ENCODE measurements at places on chromosomes 2 and 18.
A peak's percentile ranks its signal among the peaks of the same experiment; 100 is the strongest.

DNA sequence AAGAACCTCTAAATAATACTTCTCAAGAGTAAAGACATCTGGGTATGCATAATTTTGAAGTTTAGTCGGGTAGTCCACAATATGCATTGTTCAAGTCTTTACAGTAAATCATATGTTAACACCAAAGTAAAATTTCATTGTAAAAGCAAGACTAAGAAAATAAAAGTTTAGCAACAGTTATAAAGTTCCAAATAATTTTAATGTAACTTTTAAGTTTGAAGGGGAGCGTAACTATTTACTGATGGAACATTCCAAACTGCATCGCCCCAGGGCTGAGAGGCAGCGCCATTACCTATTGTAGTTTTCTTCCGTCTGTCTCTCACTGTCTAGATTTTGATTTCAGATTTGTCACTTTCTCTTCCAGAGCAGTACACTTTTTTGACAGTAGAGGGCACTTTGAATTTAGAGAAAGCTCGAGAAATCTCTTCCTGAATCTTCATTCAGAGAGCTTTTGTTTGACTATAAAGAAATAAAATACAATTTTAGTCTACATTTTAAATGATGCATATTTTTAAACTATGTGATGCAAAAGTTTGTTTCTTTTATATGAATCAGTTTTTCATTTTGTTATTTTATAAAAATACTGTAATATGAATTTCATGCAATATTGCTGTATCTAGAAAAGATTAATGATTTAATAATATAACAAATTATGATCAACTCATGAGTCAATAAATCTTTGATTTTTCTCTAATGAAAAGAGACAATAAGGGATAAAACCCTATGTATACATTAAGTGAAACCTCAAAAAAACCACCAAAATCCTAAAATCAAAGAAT lies 389.8 kb downstream of the FIGN start:
- no peaks in the 10 kb centered on the region for H3K36me3 ChIP-seq
- no peak overlapping the region for H3K4me3 ChIP-seq
- H3K27ac ChIP-seq: no peak overlapping the region
- no peaks in the 10 kb centered on the region for H3K4me1 ChIP-seq
- H3K27me3 ChIP-seq: no peaks in the 10 kb centered on the region
- DNase-seq: no peak

GRCh38 chr18:62486290-62486964 lies 36.4 kb upstream of the ZCCHC2 start:
- no peaks in the 10 kb centered on the region for H3K4me1 ChIP-seq
- no peak for DNase-seq
- H3K4me3 ChIP-seq: no peak overlapping the region
- no peaks in the 10 kb centered on the region for H3K27me3 ChIP-seq
- no peaks in the 10 kb centered on the region for H3K36me3 ChIP-seq

DNA sequence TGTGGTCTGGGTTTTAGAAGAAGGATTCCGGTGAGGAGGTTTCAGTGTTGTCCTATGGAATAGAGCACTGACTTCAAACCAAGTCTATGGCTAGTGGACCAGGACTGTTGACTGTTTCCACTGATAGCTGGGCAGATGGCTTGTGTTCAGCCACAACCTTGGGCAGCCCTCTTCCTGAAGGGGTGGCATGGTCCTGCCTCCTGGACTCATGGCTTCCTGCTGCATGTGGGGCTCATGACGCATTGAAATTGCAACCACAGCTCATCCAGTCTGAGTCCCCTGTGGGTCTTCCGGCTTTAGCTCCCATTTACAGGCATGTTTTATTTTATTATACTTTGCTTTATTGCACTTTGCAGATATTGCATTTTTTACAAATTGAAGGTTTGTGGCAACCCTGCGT lies 105.0 kb downstream of the B3GNT2 start:
- H3K4me1 ChIP-seq: peaks cover 16% of the 10 kb centered on the region
- DNase-seq: no peak
- no peaks in the 10 kb centered on the region for H3K36me3 ChIP-seq

- H3K27ac ChIP-seq: peak overlapping the region; percentile 95
- H3K36me3 ChIP-seq: no peaks in the 10 kb centered on the region
- H3K27me3 ChIP-seq: no peaks in the 10 kb centered on the region
- peak overlapping the region; percentile 47 for H3K4me3 ChIP-seq
- peak; percentile 21 for DNase-seq
- peaks cover 20% of the 10 kb centered on the region for H3K4me1 ChIP-seq
Observed at GRCh38 chr2:69742322-69742952, 503 bp downstream of the ANXA4 start.

GRCh38 chr2:72744049-72744448 lies 81.8 kb downstream of the EXOC6B start:
- no peak for DNase-seq
- H3K4me3 ChIP-seq: no peak overlapping the region
- no peaks in the 10 kb centered on the region for H3K36me3 ChIP-seq
- H3K27me3 ChIP-seq: no peaks in the 10 kb centered on the region

- H3K27ac ChIP-seq: peak overlapping the region; percentile 58
- no peaks in the 10 kb centered on the region for H3K27me3 ChIP-seq
- no peak for DNase-seq
- H3K36me3 ChIP-seq: no peaks in the 10 kb centered on the region
- no peak overlapping the region for H3K4me3 ChIP-seq
- peaks cover 28% of the 10 kb centered on the region for H3K4me1 ChIP-seq
Observed at GRCh38 chr2:197254776-197255530, 55.6 kb downstream of the ANKRD44 start.

- no peak overlapping the region for H3K4me3 ChIP-seq
- H3K4me1 ChIP-seq: no peaks in the 10 kb centered on the region
- no peaks in the 10 kb centered on the region for H3K27me3 ChIP-seq
- no peaks in the 10 kb centered on the region for H3K36me3 ChIP-seq
- H3K27ac ChIP-seq: no peak overlapping the region
Observed at GRCh38 chr2:133054297-133054696, 384.3 kb upstream of the LYPD1 start.

- H3K27ac ChIP-seq: peak overlapping the region; percentile 83
- no peaks in the 10 kb centered on the region for H3K27me3 ChIP-seq
- H3K36me3 ChIP-seq: no peaks in the 10 kb centered on the region
- peak; percentile 82 for DNase-seq
Observed at GRCh38 chr2:109185338-109185737, 56.3 kb downstream of the SH3RF3 start.

GRCh38 chr2:221203125-221203524 lies 369.0 kb downstream of the EPHA4 start:
- H3K36me3 ChIP-seq: no peaks in the 10 kb centered on the region
- no peaks in the 10 kb centered on the region for H3K4me1 ChIP-seq
- H3K4me3 ChIP-seq: no peak overlapping the region
- no peak for DNase-seq
